ENCODE measurements at places on chromosomes 7 and 10.

GRCh38 chr7:132240262-132240661, 336.0 kb downstream of the PLXNA4 start:
- no peak for DNase-seq

DNA sequence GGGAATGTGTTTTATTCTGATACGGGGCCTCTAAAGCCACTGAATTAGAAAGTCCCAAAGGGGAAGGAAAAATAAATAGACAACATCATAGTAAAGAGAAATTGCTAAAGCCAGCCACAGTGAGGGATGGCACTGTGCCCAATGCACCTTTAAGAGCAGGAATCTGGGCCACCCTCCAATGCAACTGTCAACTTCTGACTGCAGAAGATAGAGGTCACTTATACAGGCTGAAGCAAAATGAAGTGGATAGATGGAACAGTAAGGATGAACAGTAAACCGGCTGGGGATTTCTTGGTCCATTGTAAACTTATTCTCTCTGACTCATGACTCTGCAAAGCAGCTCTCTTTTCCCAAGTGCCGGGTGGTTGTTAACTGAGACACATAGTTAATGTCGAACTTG, 54.0 kb upstream of the KCNIP2 start:
- DNase-seq, result no peak

GRCh38 chr10:129718548-129719414, 245.3 kb downstream of the EBF3 start:
- DNase-seq, result peak; percentile 10

DNA sequence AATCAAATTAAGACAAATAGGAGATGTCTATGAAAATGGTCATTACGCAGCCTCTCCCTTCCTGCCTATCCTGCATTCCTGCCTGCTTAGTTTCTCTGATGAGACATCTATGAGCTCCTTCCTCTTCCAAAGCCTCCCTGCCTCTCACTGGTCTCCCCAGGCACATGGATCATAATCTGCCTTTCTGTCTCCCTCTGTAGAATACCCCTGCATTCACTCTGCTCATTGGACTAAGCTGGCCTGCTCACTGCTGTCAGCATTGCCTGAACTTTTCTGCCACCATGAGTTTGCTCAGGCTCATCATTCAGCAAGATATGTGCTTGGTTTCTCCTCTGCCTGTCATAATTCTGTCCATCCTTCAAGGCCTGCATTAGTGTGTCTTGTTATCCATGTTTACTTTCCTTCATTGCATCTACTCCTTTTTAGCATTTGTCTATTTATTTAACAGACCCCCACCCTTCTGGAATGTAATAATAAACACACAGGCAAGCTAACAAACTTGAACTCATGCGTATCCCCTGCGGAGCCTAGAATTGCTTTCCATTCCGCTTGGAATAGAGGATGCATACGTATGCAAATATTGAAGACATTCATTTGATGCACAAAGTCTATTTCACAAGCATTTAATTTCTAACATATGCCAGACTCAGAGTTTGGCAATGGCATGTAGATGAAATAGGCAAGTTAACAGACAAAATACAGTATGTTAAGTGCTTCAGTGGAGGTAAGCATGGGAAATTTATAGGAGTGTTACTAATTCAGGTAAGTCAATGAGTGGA, 88.3 kb downstream of the PTPRZ1 start:
- DNase-seq, result peak; percentile 3

GRCh38 chr10:71213127-71213621, 804 bp downstream of the UNC5B start:
- peak; percentile 51 for DNase-seq

DNA sequence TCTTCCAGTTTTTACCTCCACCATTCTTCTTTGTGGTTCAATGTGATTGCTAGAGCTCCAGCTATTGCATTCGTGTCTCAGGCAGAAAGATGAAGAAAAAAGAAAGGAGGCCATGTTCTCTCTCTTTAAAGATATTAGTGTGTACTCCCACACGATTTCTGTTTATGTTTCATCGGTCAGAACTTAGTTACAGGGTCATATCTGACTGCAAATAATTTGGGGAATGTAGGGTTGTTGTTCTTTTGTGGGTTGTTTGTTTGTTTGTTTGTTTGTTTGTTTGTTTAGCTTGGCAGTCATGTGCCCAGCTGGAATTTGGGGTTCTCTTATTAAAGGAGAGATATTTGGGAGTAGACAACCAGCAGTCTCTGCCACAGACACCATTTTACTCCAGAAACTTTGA, 53.6 kb upstream of the PIK3CG start:
- no peak for DNase-seq

DNA sequence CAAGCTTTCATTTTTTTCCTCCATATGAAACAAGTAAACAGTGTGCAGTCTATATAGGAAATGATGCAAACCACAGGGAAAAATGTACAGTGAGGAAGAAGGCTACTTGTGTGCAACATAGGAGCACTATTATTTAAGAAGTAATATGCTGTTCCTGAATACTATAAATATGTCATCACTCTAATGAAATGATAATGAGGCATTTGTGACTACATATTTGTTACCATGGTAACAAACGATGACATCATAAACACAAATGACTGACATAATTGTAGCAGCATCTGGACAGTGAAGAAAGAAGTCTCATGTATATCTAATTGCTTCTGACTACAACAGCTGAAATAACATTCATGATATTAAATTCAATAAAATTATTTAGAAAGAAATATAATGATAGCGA, 164.8 kb downstream of the C7orf25 start:
- no peak for DNase-seq

DNA sequence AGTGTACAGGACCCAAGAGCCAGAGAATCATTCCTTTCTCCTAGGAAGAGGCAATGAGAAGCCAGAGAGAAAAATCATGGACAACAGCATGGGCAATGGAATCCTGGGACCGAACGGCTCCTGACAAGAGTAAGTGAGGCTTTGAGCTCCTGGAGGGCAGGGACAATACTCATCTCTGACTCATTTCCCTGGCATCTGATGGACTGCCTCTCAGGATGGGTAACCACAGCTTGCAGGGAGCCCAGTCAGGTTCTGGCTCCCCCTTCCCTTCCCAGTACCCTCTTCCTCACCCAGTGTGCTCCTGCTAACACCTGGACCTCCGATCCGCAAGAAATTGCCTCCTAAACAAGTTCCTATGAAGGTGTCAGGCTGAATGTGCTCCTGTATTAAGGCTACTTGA, 51.2 kb upstream of the SORCS3 start:
- DNase-seq, result no peak

- peak; percentile 65 for DNase-seq
Observed at GRCh38 chr7:22782616-22783232, 39.9 kb downstream of the TOMM7 start.

DNA sequence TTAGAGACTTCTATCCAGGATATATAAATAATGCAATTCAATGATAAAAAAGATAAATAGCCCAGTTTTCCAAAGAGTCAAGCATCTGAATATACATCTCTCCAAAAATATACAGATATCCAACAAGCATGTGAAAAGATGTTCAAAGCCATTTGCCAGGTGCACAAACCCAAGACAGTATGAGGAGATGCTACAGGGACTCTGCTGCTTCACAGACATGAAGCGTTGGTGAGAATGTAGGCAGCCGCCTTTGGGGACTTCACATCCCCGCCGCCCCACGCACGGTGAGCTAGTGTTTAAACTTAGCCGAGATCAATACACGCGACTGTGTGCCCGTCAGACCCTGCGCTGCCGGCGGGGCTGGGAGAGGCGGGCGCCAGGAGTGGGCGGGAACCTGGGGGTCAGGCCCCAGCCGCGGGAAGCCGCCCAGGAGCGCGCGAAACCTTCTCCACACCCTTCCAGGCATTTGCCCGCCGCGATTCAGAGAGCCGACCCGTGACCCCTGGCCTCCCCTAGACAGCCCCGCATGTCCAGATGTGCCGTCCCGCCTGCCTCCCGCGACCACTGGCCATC, 927 bp upstream of the ALOX5 start:
- no peak for DNase-seq

GRCh38 chr10:120710076-120710475, 141.1 kb upstream of the WDR11 start:
- no peak for DNase-seq

GRCh38 chr10:130607366-130607765, 471.2 kb downstream of the GLRX3 start:
- no peak for DNase-seq

- DNase-seq, result no peak
Observed at GRCh38 chr10:61830072-61830845, 71.2 kb upstream of the ARID5B start.

DNA sequence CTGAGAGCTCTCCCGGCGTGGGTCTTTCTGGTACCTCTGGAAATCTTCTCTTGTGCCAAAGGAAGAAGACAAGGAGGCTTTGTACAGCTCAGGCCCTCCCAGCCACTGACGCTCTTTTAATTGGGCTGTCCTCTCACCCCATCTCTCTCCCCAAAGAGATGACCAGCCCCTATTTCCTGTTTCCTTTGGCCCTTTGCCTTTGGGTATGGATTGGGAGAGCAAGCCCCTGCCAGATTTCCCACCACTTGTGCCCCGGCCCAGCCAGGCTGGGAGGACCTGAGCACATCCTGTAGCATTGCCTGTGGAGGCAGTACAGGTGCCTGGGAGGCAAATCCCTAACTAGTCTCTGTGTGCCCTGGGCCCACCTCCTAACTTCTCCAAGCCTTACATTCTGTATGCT, 5.7 kb upstream of the PLAC9 start:
- no peak for DNase-seq
